EH (cell line): ENCODE measurements at places on chromosomes 2 and 18.

- peak; percentile 19 for DNase-seq
Measured at GRCh38 chr2:118223992-118224894, 136.0 kb downstream of the INSIG2 start.

- no peak for DNase-seq
Measured at GRCh38 chr2:105183555-105184323, 57.8 kb upstream of the GPR45 start.

- peak; percentile 53 for DNase-seq
Measured at GRCh38 chr18:35371412-35372195, 5.5 kb downstream of the ZNF396 start.

DNA sequence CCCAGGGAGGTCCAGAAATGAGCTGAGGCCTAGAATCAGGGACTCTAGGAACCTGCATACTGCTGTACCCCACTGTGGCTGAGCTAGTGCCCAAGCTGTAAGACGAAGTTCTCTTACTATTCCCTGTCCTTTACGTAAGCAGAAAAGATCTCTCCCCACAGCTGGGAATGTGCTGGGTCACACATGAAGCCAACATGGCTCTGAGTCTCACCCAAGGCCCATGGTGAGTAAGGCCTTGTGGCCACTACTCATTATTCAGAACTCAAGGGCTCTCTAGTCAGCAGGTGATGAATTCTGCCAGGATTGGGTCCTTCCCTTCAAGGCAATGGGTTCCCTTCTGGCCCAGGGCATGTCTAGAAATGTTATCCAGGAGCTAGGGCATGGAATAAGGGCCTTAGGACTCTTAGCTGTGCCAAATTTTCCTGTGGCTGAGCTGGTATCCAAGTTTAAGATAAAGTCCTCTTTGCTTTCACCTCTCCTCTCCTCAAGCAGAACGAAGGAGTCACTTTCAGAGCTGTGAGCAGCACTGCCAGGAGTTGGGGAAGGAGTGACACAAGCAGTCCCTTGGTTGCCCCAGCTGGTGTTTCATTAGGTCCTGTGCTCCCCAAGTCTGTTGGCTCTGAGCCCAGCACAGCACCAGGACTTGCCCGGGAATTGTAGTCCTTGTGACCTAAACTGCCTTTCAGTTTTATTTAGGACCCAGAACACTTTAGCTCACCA lies 707.6 kb downstream of the SLC4A3 start:
- no peak for DNase-seq

- peak; percentile 5 for DNase-seq
Measured at GRCh38 chr2:25651782-25652455, 21.5 kb downstream of the DTNB start.

DNA sequence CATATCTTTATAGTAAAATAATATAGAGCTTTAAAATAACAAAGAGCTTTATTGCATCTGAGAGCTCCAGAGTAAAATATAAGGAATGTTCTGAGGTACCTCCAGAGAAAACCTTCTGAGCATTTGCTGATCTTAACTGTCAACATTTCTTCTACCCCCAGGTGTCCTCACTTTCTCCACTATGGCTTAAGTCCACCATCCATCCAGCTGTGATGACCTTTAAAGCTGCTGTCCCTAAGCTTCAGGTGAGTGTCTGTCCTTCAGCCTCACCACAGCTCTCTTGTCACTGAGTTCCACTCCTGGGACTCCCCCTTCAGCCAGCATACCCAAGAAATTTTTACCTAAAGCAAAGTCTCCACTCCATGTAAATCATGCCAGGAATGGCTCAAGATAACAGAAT lies 137.9 kb downstream of the MYO5B start:
- no peak for DNase-seq

- DNase-seq = no peak
Measured at GRCh38 chr2:232295971-232296370, 82.6 kb upstream of the ALPP start.

DNA sequence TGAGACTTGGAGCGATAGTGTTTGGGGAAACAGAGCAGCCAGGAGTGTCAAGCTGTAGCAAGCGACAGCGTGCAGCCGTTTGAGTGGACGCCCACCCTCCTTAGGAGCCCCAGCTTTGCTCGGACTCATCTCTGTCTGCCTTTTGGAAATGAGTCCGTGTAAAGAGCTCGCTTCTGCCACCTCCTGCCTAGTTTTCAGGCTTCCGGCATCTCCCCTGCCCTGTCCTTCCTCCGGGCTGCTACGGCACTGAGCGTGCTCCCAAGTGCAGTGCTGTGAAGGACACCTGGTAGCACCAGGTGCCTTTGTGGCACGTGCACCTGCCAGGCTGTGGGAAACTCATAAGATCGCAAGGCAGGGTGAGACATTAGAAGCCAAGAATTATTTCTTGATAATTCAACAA lies 117.1 kb downstream of the RNF144A start:
- DNase-seq = no peak

DNA sequence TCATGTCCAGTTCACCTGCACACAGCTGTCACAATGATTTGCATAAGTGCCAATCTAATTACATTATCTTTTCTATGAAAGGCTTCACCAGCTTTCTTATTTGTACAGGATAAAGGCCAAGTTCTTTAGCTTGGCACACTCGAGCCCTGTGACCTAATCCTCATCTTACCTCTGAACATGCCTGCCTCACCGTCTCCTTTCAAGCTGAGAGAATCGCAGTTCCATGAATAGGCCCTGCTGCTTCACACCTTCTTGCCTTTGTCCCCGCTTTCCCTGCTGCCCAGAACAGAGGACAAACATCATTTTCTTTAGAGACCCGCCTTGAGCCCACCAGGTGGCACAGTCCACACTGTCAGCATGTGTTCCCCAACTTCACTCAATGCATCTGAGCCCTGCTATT lies 1094.7 kb downstream of the BCL11A start:
- DNase-seq = no peak

DNA sequence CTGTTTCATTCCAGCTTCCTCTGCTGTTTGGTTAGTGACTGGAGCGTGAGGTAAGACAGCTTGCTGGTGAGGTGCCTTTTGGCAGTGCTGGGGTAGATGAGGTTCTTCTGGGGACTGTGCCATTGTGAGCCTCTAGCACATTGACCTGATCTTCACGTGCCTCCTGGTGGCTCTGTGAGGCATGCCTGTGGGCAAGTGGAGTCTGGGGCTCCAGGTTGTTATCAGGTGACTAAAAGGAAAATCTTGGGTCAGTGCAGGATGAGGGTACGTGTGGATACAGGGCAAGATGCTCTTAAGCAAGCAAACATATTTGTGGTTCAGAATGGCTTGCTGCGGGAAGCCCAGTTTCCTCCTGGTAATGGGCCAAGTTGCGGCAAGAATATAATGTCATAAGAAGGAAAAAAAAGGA lies 75.4 kb downstream of the FHOD3 start:
- DNase-seq = peak; percentile 36

DNA sequence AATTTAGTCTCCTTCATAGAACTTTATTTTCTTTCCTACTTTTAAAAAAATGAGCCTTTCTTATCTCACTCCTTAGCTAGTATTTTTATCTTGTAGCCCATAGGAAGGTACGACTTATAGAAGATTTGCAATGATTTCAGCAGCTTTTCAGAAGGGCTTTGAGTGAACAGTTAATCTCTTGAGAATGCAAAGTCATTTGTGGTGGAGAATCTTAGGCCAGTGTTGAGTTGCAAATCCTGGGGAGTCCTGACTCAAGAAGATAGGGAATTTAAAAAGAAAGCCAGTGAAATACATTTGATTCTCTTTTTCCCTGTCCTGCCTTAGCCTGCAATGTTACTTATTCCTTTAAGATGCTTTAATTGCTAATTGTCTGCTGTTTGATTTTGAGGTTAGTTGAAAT lies 33.6 kb downstream of the LYPD6 start:
- peak; percentile 6 for DNase-seq

DNA sequence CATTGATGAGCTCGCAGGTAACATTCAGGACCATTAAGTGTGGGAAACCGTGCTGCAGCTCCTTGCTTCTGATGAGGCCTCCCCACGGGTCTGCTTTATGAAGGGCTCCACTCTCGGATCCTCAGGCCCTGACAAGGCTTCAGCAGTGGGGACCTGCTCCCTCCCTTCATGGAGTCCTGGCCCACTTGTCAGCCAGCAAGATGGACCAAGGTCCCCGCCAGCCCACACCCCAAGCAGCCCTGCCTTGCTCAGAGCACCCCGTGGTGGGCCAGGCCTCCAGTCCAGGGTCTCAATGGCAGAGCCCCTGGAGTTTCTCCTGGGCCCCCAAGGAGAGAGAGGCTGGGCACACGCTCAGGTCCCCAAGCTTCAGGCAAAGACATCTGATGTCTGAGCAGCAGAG lies 41.5 kb downstream of the CROCC2 start:
- no peak for DNase-seq

GRCh38 chr2:222495388-222495787 lies 71.0 kb downstream of the SGPP2 start:
- DNase-seq = no peak

GRCh38 chr2:136510244-136510643 lies 255.1 kb upstream of the THSD7B start:
- DNase-seq = no peak

DNA sequence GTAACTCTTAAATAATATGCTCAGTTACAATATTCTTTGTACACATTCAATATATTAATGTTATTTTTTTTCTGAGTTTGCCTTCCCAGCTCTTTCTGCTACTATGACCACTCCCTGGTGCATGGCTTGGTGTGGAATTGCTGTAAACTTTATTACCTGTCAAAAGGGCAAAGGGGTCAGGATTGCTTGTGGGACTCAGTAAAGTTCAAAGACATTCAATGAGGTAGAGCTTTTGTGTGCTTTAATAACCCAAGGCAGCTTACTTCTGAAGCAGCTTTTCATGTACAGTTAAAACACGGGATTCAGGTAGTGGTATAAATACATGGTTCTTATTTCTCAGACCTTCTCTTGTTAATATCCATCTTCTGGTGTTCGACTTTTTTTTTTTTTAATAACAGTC lies 132.8 kb downstream of the MEIS1 start:
- DNase-seq = no peak

DNA sequence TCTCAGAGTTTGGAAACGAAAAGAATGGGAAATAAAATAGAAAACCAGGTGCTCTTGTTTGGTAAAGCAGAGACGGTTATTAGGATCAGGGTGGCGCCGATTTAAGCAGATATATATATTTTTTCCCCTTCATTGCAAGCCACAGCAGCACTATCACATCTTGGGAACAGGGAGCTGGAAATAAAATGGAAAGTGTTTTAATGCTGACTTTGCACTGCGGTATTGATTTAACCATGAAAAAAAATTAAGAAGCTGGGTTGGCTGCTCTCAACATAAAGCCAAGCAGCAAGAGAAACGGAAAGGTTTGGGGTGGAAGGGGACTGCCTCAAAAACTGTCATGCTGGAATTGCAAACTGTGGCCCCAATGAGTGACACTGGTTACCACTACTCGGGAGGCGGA lies 102.7 kb upstream of the ZBTB14 start:
- DNase-seq = no peak

GRCh38 chr18:3235846-3236245 lies 11.8 kb upstream of the MYL12A start:
- no peak for DNase-seq

DNA sequence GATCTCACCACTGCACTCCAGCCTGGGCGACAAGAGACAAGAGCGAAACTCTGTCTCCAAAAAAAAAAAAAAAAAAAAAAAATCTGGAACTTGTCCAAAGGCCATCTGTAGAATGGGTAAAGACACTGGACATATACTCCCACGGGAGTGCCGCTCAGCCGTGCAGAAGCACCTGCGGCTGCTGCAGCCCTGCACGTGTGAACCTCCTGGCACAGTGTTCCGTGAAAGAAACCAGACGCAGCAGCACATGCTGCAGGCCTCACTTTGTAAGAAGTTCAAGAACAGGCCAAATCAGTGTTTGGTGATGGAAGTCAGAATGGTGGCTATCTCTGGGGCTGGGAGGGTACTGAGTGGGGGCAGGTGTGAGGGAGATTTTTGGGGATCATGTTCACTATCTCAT lies 6.5 kb downstream of the CHRND start:
- DNase-seq = no peak

- DNase-seq = no peak
Measured at GRCh38 chr2:168770796-168771195, 31.6 kb upstream of the NOSTRIN start.

- DNase-seq = peak; percentile 91
Measured at GRCh38 chr2:67846370-67847070, 216.3 kb downstream of the C1D start.
